ENCODE measurements at places on chromosomes 5 and 9. TPM values are rescaled to one million over a fixed set of nuclear protein-coding genes. Genes with fewer than 3 reads are reported as not detected.

GRCh38 chr9:97853844-97854695 is 1.0 kb downstream of the FOXE1 start:
- peak; percentile 77 for DNase-seq

- no peak for DNase-seq
These were observed 385.5 kb upstream of the SLC30A5 start for GRCh38 chr5:68708156-68708841.

PHYHD1 gene
- polyA plus RNA-seq, result 25.6 TPM

TAF11L8 gene
- not detected for polyA plus RNA-seq

IL17B gene
- 0.18 TPM for polyA plus RNA-seq

DNA sequence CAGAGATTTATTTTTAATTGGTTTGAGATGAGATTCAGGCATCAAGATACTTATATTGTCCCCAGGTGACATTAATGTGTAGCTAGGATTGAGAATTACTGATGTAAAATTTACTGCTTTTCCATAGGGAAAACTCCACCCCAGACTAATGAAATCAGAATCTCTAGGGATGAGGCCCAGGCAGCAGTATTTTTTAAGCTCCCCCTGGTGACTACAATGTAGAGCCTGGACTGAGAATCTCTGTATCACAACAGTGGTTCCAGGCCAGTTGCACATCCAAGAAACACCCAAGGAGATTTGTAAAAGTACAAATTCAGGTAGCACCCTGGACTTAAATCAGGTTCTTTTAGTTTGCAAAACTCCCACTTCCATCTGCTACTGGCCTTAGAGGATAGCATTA is 185.7 kb downstream of the MARCHF11 start:
- no peak for DNase-seq

- DNase-seq, result no peak
These were observed 10.9 kb upstream of the SLC25A51 start for GRCh38 chr9:37914701-37915358.

GRCh38 chr9:117779760-117780159 is 75.6 kb downstream of the TLR4 start:
- no peak for DNase-seq

NCBP1 gene
- 14.7 TPM for polyA plus RNA-seq

All from H1 (cell line).